Naive thymus-derived CD4-positive, alpha-beta T cell (primary cell): ENCODE measurements at places on chromosomes 4 and X. TPM values are rescaled to one million over a fixed set of nuclear protein-coding genes. Genes with fewer than 3 reads are reported as not detected.

Gene GABRG1
- total RNA-seq: not detected

Gene TLR10
- not detected for total RNA-seq

Gene IL9R
- 50.7 and 52.7 TPM in 2 replicates for total RNA-seq

GRCh38 chr4:163776957-163777356 lies 282.5 kb downstream of the TMA16 start:
- no peaks in the 10 kb centered on the region for H3K36me3 ChIP-seq
- no peak for DNase-seq
- no peaks in the 10 kb centered on the region for H3K27me3 ChIP-seq
- H3K4me3 ChIP-seq: no peak overlapping the region
- H3K4me1 ChIP-seq: no peaks in the 10 kb centered on the region
- no peak overlapping the region for H3K27ac ChIP-seq

GRCh38 chrX:148611993-148612392 lies 111.6 kb downstream of the AFF2 start:
- H3K36me3 ChIP-seq: no peaks in the 10 kb centered on the region
- H3K27me3 ChIP-seq: no peaks in the 10 kb centered on the region
- no peak overlapping the region for H3K27ac ChIP-seq
- DNase-seq: no peak
- H3K4me3 ChIP-seq: no peak overlapping the region

GRCh38 chr4:183335369-183335940 lies 13.2 kb upstream of the CLDN24 start:
- H3K27ac ChIP-seq: no peak overlapping the region
- no peaks in the 10 kb centered on the region for H3K36me3 ChIP-seq
- DNase-seq: no peak
